ENCODE measurements at places on chromosomes 7 and 10.

DNA sequence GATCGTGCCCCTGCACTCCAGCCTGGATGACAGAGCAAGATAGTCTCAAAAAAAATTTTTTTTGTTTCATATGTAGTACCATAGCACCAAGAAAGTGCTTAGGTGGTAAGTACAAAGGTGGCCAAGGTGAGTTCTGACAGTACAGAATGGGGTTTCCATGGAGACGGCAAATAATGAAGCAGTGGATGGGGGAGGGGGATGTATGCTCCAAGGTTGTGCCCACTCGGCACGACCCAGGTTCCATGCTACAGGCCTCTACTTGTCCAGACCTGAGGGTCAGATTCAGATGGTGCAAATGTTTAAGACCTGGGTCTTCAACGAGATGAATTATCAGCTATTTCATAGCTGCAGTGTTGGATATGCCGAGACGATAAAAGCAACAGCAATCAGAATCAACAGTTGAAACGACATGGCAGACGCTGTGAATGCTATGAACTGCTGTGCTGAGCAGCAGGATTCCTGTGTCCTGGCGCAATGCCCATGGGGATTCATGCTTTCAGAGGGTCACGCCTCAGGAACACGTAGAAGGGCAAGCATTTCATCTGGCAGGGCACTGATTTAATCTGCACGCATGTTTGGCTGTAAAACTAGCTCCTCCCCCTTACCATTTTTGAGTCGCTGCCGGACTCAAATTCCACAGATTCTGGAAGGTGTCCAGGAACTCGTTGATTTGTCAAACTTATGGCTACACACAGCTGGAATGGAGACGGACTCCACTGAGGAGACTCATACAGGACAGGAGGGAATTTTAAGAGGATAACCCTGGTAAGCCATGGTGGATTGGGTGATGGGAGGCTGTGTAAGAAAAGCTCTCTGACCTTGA lies 256.5 kb downstream of the FRMD4A start:
- DNase-seq: peak; percentile 90

DNA sequence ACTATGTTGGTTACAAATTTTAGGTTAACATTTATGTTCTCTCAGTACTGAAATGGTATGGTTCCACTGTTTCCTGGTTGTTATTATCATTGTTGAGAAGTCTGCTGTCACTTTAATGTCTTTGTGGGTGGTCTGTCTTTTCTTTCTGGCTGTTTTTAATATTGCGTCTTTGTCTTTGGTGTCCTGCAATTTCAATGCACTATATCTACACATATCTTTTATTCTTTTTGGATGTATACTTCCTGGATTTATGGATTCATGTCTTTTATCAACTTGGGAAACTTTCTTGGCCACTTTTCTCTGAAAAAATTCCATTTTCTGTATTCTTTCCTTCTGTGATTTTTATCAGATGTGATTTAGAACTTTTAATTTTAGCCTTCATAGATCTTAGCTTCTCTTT lies 250.2 kb downstream of the BUB3 start:
- DNase-seq: no peak

DNA sequence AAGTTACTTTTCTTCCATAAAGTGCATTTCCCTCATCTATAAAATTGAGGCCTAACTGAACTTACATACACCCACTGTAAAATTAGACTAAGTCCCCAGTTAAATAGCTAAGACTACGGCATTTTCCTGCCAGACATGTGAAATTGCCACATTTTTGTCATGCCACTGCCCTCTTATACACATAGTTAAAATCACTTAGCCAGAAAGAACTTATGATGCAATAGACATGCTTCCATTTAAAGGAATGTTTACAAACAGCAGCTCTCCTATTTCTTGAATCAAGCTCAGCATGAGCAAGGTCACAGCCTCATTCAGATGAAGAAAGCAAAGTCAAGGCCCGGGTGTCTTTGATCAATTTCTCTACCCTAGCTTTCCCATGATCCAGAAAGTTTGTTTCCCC lies 175.7 kb downstream of the LRRN3 start:
- no peak for DNase-seq

DNA sequence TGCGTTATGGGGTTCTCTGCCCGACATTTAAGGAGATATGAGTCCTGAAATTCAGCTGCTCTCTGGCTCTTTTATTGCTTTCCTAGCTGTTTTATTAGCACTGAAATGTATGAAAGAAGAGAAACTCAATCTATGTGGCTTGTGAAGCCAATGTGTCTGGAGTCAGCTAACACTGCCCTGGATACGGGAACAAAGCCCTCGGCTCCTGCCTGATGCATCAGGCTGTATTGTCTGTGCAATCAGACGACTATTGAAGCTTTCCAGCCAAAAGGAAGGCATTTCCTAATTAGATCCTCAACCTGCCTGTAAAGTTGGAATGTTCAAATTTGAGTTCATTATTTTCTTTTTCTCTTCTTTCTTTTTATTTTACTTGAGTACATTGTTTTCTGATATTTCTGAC lies 22.0 kb upstream of the TM9SF3 start:
- no peak for DNase-seq

- DNase-seq: no peak
Measured at GRCh38 chr7:171364-171904, 20.9 kb upstream of the FAM20C start.

DNA sequence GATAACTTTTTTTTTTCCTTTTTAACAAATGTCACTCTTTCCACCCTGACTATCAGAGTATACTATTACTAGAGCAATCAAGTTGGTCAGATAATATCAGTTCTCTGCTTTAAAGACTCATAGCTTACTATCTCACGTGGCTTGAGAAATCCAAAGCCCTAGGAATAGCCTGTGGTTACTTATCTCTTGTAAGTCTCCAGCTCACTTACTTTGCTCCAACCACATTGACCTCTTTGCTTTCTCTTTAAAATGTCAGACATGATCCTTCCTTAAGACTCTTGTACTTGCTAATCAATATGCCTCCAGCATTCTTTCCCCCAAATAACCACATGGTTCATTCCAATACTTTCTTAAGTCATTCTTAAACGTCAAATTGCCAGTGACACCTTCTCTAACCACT lies 1292.2 kb downstream of the REEP3 start:
- no peak for DNase-seq

DNA sequence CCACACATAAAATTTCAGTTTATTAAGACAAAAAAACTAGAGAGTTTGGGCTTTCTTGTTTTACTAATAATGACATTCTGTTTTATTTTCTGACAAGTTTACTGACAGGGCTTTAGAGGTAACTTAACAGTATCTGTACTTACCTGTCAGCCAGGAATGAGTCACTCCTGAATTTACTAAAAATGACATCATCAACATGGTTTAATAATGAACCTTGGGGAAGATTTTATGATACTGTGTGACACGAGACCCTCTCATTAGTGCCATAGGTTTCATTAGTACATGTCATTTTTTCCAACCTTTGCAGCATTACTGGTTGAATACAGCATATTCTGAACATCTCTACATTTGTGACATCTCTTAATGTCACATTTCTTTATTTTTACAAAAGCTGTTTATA lies 131.1 kb downstream of the KCND2 start:
- DNase-seq: no peak

DNA sequence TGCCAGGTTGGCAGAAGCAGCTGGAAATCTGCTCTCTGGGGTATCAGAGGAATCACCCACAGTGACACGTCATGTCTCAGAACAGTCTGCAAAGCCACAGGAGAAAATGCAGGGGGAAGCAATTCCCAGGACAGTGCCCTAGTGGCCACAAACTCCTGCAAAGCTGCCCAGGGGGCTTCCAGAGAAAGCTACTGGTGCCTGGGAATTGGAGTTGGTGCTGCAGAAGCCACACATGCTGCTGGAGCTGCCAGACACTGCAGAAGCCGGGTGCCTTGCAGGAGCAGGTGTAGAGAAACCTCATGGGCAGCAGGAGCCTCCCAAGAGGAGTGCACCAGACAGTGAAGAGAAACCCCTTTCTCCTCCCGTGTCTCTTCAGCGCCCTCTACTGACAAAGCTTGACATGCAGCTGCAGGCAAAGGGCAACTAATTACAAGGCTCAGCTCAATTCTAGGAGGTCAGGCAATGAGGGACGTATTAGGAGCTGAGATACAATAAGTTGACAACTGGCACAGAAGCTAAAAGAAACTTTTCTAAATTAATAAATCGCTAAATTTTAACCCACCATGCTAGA lies 30.2 kb upstream of the NUB1 start:
- no peak for DNase-seq

- DNase-seq: no peak
Measured at GRCh38 chr10:80648106-80648505, 110.4 kb downstream of the SH2D4B start.

- no peak for DNase-seq
Measured at GRCh38 chr7:30466266-30466665, 12.3 kb downstream of the NOD1 start.

DNA sequence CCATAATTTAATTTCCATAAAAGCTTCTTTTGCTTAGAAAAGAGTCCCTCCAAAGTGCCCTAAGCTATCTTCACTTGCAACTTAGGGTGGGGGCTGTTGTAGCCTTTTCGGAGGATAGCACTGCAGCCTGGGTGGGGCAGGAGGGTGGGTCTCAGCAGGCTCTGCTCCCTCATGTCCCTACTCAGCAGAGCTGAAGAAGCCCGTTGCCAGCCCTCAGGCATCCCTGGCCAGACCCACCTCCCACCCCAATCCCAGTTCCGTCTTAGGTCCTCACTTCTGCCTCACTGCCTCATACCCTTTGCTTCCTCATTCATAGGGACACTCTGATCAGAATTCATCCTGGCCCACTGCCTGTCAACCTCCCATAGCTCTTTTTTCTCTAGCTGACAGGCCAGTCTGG lies 99.8 kb upstream of the ZMIZ1 start:
- no peak for DNase-seq

- DNase-seq: no peak
Measured at GRCh38 chr10:15672469-15672868, 47.3 kb downstream of the ITGA8 start.

DNA sequence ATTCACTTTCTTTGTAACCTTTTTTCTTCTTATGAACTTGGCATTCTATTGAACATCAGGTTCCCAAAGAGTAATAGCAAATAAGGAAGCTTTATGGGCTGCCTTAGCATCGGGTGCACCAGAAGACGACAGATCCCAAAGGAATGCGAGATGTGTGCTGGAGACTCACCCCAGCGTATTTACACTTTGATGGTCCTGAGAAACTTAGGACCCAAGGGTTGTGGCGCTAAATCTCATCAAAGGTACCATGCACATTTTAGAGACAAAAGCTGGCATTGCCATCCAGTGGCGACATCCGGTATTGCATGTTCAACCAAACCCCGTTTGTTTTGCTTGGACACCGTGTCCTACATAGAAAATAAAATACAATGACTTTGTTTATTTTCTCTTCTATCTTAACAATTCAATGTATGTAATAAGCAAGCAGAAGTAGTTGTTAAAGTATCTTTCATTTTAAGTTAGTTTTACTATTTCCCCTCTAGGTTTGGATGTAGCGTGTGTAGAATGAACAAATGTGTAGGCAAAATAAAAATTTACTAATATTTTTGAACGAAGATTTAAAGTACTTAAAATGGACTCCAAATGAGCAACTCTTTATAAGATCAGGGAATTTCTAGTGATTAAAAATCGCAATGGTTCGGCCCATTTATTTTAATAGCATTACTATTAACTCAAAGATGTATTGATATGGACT lies 1154.8 kb downstream of the GATA3 start:
- peak; percentile 79 for DNase-seq

All from ureter (tissue), 1 donor.